ENCODE measurements at places on chromosomes 12 and 14.

- DNase-seq = no peak
These were observed 72.0 kb upstream of the CCND2 start for GRCh38 chr12:4201333-4202100.

GRCh38 chr14:93960108-93960475 is 16.3 kb downstream of the ASB2 start:
- no peak for DNase-seq

- DNase-seq = no peak
These were observed 612 bp upstream of the ZDHHC22 start for GRCh38 chr14:77142005-77142800.

GRCh38 chr14:63308723-63309317 is 9.9 kb downstream of the GPHB5 start:
- no peak for DNase-seq

- no peak for DNase-seq
These were observed 33.2 kb downstream of the LRIG3 start for GRCh38 chr12:58887068-58887467.

DNA sequence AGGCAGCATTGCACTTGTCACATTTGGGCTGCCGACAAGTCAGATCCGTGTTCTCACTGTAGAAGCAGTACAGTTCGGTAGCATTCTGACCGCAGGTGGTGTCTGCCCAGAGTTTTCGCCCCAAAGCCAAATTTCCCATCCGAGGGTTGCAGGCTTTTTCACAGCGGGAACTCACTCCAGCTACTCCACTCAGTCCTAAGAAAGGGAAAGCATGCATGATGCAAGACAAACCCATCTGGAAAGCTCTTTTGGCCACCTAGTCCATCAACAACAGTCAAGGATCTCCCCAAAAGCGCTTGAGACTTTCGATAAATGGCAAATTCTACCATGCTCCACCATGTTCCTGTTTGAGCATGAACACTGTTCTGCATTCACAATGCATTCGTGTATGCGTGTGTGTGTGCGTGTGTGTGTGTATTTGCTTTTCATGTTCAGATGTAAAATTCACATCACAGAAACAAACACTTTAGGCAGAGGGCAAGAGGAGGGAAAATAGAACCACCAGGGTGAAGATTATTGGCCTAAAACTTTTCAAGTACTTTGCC is 3.2 kb downstream of the NTN4 start:
- no peak for DNase-seq

- no peak for DNase-seq
These were observed 38.5 kb upstream of the IGF1 start for GRCh38 chr12:102518871-102519270.

DNA sequence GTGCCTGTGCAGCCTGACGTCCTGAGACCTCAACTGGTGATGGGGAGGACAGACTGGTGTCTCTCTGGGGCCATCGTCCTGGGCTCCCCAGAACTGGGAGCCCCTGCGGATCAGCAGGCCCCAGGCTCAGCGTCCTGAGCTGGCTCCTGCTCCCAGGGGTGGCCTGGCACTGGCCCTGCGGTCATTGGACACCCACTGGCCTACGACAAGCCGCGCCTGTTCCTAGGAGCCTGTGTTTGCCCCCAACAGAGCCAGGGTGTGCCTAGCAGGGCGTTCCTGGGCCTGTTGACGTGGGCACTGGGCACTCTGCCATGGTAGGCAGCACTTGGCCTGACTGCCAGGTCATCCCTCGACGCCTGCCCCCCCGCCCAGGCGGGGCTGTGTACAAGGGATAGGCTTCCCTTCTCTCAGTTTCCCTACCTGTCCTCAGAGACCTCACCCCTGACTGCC is 8.4 kb downstream of the ADSS1 start:
- DNase-seq = no peak

DNA sequence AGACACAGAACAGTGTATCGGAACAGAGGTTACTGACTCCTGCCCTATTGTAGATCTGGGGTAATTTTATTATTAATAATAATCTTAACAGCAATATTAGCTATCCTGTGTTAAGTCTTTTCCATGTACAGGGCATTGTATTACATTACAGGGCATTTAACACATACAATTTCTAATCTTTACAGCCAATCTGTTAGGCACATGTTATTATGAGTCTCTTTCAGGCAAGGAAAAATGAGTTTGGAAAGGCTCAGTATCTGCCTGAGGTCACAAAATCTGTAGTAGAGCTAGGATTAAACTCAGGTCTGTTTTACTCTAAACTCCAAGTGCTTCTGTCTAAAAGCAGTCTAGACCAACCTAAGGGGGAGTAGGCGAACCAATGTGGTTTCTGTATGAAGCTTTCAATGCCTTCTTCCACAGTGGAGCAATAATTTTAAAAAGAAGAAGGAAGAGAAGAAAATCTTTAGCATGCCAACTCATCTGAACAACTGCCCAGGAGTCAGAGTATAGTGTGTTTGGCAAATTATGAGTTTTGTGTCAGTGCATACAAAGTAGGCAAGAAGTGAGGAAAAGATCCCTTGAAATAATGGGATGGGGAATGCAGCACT is 192.6 kb downstream of the CHST11 start:
- DNase-seq = no peak

GRCh38 chr14:53792909-53793308 is 163.7 kb downstream of the BMP4 start:
- no peak for DNase-seq

- no peak for DNase-seq
These were observed 54.9 kb downstream of the SRGAP1 start for GRCh38 chr12:63899396-63899795.

DNA sequence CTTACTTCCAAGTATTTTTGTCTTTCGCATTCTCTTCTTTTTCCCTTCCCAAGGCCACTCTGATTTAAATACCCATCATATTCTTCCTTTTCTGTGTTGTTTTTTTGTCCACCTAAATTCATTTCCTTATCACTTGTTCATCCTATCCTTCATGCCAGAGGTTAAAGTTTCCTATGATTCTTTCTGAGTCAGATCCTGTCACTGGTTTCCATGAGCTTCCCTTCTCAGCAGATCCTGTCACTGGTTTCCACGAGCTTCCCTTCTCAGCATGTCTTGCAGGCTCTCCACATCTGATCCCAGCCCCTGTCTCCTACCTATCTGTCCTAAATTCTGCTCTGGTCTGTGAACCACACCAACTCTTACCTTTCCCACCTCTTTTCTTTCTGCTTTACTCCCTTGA is 311.8 kb upstream of the RGS6 start:
- DNase-seq = no peak

- DNase-seq = no peak
These were observed 4.2 kb downstream of the MLXIP start for GRCh38 chr12:122082621-122083356.

DNA sequence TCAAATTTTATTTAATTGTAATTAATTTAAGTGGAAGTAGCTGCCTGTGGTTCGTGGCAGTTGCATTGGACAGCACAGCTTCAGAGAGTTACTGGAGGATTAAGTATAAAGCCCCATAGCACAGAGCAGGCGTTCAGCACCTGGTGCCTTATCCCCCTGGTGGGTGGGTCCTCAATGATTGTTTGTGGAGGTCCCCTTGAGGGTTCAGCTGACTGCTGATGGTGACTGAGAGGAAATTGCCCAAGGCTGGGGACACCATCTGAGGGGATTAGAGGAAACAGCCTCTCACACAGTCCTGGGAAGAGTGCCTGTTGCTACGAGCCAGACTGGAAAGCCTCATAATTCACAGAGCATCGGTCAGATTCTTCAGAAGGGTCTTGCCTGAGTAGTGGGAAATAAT is 83.4 kb upstream of the NOS1 start:
- no peak for DNase-seq

GRCh38 chr12:79871621-79872020 is 63.3 kb downstream of the PPP1R12A start:
- DNase-seq = no peak

DNA sequence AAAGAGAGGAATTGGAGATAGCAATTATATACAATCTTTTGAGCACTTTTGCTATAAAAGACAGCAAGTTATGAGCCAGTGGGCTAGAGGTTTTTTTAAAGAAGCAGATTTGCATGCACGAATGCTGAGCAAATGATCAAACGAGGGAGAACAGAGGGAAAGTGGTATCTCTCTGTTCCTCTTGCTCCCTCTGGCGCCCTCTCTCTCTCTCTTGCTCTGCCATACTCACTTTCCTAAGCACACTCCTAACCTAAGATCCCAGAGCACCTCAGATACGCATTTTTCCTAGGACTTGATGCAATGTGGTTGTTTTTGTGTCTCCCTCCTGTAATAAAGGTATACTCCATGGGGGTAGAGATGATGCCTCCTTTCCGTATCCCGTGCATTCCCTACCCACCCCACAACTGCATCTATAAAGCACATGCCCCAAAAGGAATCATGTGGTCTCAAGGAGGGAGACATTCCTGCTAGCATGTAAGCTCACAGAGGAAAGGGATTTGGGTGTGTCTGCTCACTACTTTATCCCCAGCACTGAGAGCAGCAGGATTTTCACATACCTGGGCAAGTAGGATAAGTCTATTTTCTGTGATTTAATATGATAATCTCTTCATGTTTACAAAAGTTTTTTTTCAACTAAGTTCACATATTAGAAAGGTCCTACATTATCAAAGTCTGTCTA is 270.2 kb downstream of the SSPN start:
- DNase-seq = no peak

- no peak for DNase-seq
These were observed 110.4 kb downstream of the TMTC1 start for GRCh38 chr12:29673346-29673745.

GRCh38 chr12:30201301-30202160 is 417.8 kb upstream of the TMTC1 start:
- DNase-seq = no peak

GRCh38 chr14:100967178-100967577 is 63.7 kb upstream of the RTL1 start:
- no peak for DNase-seq

DNA sequence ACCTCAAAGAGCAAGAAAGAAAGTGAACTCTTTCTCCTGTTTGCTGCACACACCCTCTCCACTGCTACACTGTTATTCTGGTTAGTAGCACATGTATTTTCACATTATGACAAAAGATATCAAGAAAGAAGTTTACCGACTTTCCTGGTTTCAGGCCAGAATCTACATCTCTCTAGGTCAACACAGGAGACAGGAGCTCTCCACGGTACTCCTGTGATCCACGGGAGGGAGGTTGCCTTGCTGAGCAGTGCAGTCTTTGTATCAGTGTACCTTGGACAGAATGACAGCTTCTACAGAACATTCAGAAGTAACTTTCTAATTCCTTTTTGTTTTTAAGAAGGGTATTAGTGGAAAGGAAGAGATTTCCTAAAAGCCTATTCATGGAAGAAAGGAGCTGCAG is 805.6 kb downstream of the NRXN3 start:
- DNase-seq = no peak

GRCh38 chr14:94391281-94391975 is 3.0 kb upstream of the SERPINA1 start:
- no peak for DNase-seq

GRCh38 chr14:54209511-54210250 is 187.1 kb upstream of the CDKN3 start:
- DNase-seq = no peak

DNA sequence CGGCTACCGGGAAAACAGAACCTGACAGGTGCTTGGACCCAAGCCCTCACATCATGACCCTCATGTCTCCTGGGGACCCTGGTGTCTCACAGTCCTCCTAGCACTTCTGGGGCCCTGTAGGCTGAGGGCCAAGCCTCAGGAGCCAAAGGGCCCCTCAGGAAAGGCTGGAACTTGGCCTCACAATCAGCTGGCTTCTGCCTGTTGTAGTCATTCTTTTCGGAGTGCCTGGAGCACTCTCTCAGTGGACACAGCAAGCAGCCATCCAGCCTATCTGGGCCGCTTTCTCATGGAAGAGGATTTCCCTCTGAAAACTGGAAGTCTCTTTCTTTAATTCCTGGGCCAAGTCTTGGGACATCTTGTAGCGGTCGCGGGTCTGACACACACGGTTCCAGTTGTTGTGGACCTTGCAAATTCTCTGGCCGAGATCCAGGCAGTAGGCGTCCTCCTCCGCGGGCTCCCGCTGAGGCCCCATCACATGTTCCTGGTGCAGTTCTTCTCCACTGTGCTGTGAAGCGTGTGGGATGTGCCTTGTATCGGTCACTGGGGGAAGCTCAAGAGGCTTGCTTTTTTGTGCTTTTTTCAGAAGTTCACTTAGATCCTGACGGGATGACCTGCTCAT is 169.3 kb downstream of the EMP1 start:
- no peak for DNase-seq

DNA sequence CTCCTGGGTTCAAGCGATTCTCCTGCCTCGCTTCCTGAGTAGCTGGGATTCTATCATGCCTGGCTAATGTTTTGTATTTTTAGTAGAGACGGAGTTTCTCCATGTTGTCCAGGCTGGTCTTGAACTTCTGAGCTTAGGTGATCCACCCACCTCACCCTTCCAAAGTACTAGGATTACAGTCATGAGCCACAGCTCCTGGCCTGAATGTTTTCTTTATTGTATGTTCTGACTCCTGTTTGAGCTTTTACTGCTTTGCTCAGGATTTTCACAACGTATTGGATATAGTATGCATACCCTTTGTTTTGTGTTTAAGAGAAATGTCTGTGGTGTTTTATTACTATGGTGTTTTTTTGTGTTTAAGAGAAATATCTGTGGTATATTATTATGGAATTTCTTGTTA is 37.2 kb downstream of the ATF7IP start:
- DNase-seq = no peak

- no peak for DNase-seq
These were observed 278.4 kb upstream of the ATXN7L3B start for GRCh38 chr12:74259199-74259598.

DNA sequence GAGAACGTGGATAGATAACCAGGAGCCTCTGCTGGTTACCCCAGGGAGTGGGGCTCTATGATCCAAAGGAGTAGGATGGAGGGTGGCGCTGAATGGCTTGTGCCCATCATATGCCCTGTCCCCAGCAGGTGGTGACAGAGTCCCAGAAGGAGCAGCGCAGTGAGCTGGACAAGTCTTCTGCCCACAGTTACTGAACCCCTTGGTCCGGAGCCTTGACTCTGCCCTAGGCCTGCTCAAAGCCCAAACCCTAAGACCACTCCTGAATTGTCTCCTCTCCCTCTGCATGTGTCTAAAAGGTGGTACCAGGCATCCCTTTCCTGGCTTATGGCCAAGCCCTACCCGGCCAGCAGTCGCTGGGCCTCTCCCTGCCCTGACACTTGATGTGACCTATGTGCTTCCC is 3.2 kb downstream of the PRPH start:
- no peak for DNase-seq

DNA sequence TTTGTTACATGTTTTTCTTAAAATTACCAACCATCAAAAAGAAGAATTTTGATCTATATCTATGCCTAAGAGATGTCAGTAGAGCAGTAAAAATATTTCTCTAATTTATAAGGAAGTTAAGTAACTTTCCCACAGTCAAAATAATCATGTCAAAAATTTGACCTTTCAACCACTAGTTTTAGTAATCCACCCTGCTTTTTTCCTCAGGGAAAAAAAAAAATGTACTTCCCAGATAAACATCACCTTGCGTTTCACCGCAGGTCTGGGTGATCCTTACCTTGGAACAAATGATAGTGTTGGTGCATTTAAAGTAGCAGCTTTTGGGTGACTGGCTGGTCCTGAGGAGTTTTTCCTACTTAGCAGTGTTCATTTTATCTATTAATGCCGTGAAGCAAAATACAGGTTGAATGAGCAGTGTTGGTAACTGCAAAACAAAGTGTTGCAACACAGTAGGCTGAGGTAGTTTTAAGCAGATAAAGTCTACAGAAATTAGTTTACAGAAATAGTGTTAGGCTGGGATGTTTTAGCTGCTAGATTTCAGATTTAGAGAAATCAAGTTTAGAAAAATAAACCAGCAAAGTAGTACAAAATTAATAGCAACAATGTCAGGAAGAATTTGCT is 137.2 kb upstream of the DNM1L start:
- DNase-seq = no peak
